ENCODE measurements at places on chromosomes 11 and 22.
A peak's percentile ranks its signal among the peaks of the same experiment; 100 is the strongest.

GRCh38 chr11:30990625-30991296, 378.8 kb downstream of the DCDC1 start:
- DNase-seq, result peak; percentile 62

- peak; percentile 98 for DNase-seq
Measured at GRCh38 chr11:2092956-2093412, 46.2 kb downstream of the IGF2 start.

DNA sequence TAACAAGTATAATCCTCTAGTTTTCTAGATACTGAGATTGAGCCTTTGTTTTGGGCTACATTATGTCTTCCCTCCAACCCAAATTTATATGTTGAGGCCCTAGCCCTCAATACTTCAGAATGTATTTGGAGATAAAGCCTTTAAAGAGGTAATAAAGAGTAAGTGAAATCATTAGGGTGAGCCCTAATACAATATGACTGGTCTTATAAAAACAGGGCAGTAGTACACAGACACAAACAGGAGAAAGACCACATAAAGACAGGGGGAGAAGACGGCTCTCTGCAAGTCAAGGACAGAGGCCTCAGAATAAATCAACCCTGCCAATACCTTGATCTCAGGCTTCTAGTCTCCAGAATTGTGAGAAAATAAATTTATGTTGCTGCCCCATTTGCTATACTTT, 6.3 kb downstream of the OR10V1 start:
- DNase-seq, result no peak

GRCh38 chr22:29886596-29886995, 3.6 kb downstream of the MTMR3 start:
- DNase-seq, result no peak

- no peak for DNase-seq
Measured at GRCh38 chr22:37470087-37470445, 16.1 kb downstream of the MFNG start.

DNA sequence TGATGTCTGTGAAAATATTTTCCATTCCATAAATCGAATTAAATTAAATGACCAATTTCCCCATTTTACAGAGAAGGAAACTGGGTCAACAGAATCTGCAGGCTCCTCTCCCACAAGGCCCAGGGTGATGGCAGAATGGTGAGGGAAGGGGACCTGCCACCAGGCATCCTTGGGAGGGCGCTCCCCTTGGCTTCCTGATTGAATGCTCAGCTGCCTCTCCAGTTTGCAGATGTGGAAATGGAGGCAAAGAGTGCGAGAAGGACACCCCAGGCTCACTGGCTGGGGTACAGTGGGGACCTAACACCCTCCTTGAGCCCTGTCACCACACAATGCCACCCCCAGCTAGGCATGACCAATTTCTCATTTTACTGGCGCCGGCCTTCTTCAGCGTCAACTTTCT, 28.5 kb upstream of the CSNK1E start:
- DNase-seq, result peak; percentile 16

DNA sequence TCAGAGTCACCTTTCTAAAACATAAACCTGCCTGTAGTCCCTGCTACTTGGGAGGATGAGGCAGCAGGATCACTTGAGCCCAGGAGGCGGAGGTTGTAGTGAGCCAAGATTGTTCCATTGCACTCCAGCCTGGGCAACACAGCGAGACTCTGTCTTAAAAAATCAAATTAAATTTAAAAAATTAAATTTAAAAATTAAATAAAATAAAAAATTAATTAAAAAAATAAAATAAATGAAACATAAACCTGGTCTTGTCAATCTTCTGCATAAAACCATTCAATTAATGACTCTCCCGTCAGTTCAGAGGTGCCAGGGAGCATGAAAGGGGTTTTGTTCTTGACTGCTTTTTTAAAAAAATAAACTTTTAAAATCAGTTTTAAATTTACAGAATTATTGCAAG, 48.6 kb downstream of the CCDC83 start:
- DNase-seq, result no peak

DNA sequence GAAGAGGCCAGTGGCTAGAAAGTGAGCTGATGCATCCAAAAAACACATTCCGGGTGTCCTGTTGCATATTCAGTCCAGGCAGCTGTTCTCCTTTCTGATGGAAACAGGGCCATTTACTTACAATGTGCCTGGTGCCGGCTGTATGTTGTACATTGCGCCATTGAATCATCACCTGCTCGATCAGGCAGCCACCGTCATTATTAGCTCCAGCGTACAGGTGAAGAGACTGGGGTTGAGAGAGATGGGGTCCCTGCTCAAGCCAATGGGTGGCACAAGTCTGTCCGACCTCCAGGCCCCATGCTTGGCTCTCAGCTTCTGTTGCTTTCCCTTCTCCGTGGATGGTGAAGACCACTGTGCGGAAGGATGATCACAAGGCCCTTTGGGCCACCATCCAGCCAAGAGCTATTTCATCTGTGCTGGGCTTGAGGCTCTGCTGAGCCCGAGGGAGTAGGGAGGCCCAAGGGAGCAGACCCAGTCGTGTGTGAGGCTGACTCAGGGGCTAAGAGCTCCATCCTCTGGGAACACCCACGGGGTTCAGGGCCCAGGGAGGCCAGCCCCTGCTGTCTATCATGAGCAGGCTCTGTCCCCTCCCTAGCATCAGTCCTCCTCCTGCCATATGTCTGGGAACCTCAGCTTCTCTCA, 20.7 kb upstream of the EMID1 start:
- DNase-seq, result no peak

GRCh38 chr22:44399906-44400762, 87.4 kb upstream of the SHISAL1 start:
- DNase-seq, result peak; percentile 26

- DNase-seq, result peak; percentile 32
Measured at GRCh38 chr22:49364398-49364797, 463.3 kb downstream of the BRD1 start.

DNA sequence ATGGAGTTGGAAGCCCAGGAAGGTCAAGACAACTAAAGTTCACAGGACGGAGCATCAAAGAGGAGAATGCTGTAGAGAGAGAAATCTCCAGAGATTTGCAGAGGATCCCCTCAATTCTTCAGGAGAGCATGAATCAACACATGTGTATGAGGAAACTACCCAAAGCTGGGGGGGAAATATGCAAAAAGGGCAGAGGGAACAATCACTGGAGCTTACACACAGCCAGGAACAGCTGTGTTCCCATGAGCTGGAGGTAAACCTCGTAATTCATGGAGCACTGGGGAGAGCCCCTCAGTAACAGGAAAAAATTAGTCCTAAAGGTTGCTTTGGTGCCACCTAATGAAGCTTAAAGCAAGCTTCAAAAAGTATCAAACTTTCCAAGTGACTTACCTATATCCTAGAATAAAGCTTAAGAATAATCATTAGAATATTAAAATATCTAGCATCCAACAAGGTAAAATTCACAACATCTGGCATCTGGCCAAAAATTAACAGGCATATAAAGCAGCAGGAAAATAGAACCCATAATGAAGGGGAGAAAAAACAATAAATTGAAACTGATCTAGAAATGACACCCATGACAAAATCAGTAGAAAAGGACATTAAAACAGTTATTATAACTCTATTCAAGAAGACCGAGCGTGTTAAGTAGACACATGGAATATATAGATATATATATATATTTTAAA, 134.2 kb downstream of the STK33 start:
- DNase-seq, result no peak

DNA sequence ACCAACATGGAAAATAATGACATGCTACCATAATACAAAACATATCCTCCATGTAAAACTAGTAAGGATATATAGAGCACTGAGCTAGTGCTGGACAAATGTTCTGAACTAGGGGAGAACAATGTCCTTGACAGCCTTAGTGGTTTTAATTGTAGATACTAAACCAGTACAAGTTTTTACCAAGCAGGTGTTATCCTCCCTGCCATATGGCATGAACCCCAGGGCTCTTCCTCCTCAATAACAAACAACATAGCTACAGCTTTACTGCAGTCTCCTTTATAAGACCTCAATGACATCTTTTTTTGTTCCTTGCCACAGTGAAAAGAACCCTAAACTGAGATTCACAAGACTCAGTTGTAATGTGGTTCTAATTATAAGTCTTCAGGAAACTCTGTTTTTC, 70.2 kb upstream of the GDPD4 start:
- no peak for DNase-seq

GRCh38 chr11:36009473-36009872, 65.6 kb downstream of the LDLRAD3 start:
- no peak for DNase-seq

DNA sequence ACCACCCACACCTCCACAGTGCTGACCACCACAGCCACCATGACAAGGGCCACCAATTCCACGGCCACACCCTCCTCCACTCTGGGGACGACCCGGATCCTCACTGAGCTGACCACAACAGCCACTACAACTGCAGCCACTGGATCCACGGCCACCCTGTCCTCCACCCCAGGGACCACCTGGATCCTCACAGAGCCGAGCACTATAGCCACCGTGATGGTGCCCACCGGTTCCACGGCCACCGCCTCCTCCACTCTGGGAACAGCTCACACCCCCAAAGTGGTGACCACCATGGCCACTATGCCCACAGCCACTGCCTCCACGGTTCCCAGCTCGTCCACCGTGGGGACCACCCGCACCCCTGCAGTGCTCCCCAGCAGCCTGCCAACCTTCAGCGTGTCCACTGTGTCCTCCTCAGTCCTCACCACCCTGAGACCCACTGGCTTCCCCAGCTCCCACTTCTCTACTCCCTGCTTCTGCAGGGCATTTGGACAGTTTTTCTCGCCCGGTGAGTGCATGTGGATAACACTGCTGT, 28.4 kb downstream of the MUC5B start:
- no peak for DNase-seq

DNA sequence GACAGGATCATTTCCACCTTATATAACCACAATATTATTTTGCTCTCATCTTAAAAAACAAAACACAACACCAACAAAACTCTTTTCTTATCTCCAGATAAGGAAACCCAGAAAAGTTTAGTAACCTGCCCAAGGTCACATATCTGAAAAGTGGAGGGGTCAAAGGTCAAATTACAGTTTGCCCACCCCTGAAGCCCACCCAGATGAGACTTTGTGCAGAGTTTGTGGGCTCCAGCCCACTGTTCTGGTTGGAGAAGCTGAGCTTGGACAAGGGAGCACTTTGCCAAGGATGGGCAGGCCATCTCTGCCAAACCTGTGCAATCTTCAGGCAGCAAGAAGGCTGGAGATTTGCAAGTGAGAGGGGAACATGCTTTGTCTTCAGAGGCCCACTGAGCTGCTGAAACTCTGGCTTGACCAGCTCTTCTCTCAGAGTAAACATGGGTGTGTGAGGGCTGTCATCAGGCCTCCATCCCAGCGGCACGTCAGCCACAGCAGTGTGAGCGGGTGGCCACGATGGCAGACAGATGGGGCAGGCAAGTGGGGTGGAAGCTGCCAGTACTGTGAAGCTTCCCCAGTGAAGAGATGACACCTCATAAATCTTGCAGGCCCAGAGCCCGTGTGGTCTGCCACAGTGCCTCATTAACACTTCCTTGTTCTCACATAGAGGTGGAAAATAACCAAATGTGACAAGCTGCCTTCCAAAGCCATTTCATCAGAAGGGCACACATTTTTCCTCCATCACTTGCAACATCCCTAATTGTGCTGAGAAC, 111.8 kb downstream of the CCDC81 start:
- DNase-seq, result no peak

DNA sequence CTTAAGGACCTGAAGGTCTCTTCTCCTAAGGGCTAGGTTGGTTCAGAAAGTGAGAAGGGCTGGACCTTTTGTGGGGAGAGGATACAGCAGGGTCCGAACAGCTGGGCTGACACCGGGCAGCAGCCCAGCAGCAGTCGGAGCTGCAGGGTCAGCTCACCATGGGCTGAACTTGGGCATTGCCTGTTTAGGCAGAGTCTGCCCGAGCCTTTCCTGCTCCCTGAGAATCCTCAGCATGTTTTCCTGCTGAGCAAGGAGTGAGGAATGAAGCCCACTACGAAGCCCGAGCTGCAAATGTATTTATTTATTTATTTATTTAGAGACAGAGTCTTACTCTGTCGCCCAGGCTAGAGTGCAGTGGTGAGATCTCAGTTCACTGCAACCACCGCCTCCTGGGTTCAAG, 83.9 kb downstream of the PTPRJ start:
- DNase-seq, result no peak

DNA sequence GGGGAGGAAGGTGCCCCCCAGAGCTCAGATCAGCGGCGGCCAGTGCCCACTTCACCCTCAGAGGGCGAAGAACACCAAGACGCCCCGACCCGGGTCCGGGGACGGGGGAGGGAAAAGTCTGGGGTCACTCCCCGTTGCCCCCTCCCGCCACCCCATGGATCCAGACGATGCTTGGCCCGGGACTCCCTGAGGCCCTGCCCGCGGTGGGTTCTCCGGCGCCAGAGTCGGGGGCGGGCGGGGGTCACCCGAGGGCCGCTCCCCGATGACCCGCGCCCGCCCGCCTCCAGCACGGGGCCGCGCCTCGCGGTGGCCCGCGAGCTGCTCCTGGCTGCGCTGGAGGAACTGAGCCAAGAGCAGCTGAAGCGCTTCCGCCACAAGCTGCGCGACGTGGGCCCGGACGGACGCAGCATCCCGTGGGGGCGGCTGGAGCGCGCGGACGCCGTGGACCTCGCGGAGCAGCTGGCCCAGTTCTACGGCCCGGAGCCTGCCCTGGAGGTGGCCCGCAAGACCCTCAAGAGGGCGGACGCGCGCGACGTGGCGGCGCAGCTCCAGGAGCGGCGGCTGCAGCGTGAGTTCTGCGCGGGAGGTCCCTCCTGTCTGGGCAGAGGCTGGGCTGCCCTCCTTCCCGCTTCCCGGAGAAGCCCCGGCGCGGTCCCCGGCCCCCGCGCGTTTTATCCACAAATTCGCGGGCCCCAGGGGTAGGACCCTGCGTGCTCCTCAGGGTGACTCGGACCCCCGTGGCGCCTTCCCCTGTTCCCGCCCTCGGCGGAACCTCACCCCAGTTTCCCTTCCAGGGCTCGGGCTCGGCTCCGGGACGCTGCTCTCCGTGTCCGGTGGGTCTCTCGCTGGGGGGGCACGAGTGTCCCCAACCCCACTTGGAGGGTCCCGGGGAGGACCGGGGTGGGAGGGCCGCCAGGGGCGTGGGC, 1.1 kb downstream of the NLRP6 start:
- DNase-seq, result peak; percentile 51

- DNase-seq, result no peak
Measured at GRCh38 chr11:131841028-131841427, 470.6 kb downstream of the NTM start.

- DNase-seq, result no peak
Measured at GRCh38 chr22:39405346-39406085, 5.9 kb downstream of the TAB1 start.

DNA sequence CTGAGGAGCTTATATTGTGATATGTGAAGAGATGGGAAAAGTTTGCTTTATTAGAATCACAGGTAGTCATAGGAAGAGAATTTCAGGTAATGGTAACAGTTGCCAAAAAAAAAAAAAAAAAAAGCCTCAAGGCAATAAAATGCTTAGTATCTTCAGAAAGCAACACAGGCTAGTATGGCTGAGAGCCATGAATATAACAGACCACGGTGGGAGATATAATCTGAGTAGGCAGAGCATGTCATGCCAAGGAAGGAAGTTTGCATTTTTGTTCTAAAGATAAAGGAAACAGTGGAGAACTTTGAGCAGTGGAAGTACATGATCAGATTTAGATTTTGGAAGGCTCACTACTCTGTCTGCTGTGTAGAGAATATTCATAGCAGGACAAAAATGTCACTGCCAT, 211.4 kb downstream of the ETS1 start:
- DNase-seq, result no peak

Data from left lobe of liver (tissue), 2 donors.